ENCODE measurements at places on chromosomes 2 and 18. TPM values are rescaled to one million over a fixed set of nuclear protein-coding genes. Genes with fewer than 3 reads are reported as not detected.
A peak's percentile ranks its signal among the peaks of the same experiment; 100 is the strongest.

- DNase-seq = peak; percentile 39
Observed at GRCh38 chr2:39437522-39438296, 624 bp upstream of the MAP4K3 start.

DNA sequence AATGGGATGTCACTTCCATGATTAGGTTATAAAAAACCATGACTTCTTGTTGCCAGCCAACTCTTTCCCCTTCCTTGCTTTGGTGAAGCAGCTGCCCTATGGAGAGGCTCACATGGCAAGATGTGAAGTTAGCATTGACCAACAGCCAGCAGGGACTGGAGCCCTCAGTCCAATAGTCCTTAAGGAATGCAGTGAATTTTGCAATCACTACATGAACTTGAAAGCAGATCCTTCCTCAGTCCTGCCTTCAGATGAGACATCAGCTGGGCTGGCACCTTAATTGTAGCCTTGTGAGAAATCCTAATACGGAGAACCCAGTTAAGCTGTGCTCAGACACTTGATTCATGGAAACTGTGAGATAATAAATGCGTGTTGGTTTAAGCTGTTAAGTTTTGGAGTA lies 61.8 kb downstream of the ATP8B1 start:
- no peak for DNase-seq

DNA sequence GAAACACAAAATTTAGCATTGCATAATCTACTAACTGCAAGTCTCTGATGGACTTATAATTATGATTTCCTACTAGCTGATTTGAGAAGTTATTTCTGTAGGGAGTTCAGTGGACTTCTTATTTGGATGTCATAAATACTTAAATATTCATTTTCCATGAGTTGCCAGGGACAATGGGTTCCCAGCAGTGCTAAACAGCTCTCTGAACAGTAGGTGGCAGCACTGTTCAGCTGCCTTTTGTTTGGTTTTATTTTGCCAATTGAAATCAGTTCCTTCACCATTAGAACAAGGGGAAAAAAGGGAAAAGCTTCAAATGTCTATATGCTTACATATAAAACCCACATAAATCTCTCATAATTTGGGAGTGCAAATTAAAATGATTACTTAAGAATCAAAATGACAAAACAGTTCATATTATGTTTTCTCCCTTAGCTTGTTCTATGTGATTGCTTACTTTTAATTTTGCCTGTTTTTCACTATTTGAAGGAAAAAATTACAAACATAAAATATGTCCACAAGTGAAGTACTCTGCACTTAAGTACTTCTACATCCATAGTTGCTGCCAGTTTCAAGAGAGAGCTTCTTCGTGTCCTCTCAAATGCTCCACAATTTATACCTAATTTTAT lies 898.9 kb downstream of the CPS1 start:
- no peak for DNase-seq

DNA sequence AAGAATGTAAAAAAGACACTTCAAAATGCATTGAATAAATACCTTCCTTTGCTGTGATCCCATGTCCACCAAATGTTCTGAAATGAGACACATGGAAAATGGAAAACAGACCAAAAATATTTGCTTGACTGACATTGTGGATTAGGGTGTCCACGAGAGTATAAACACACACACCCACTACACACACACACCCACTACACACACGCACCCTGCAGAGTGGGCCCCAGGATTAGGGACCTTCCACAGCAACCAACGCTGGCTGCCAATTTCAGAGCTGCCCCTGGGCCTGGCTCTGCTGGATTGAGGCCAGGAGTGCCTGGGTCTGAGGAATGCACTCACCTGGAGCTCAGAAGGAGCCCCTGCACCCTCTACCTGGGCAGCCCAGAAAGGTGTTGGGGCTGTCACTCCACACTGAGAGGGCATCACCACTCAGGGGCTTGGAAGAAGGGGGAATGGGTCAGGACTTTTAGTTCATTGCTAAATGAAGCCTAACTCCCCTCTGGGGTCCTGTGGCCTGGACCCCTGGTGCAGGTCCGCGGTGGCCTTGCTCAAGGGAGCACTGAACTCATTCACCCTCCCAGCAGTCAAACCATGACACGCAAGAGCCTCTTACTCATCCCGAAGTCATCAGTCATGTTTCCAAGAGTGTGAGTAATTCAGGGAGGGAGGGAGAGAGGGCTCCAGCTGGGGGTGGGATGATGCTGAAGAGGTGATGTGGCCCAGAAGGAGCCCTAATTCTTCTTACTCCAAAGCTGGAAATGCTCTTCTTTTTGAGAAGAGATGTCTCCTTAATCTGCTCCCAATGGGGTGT lies 50.2 kb upstream of the PLB1 start:
- no peak for DNase-seq

The SCLY gene
- 13.2 TPM for total RNA-seq

The PRSS56 gene
- total RNA-seq = not detected

The MLPH gene
- 0.54 TPM for total RNA-seq

Measured in hematopoietic multipotent progenitor cell (in vitro differentiated cells).